ENCODE measurements at places on chromosomes 1 and 21.

DNA sequence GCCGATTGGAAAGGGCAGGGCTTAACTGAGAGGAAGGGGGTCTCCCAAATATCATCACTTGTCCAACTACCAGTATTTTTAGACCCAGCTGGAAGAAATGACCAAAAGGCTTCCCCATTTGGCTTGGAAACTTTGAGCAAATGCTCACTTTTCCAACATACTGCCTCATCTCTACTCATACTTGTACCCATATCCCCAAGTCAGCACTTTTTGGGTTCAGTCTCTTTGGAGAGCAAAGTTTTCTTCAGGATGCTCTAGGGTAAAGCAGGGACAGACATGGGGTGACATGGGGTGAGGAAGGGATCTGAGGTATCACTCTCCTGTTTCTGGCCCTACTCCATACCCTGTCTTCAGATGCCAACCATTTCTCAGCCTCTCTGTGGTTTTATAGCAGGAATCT is 27.2 kb downstream of the LRRN2 start:
- DNase-seq, result no peak

DNA sequence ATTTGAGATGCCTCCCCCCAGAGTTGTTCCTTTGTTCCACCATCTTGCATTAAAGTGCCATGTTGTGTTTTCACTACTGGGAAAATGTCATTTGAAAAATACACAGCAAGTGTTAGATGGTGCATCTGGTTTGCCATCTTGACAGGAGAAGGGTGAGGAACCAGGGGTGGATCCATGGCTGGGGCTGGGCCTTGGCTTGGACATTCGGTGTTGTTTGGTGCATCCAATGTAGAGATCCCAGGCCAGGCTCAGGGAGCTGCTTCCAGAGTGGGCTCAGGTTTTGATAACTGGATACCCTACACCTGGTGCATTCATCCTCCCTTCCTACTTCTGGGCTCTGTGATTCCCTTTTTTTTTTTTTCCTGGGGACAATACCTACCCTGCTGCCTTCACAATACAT is 103.5 kb downstream of the UCK2 start:
- DNase-seq, result no peak

- DNase-seq, result no peak
These were observed 218.5 kb downstream of the PTPRU start for GRCh38 chr1:29454616-29455380.

DNA sequence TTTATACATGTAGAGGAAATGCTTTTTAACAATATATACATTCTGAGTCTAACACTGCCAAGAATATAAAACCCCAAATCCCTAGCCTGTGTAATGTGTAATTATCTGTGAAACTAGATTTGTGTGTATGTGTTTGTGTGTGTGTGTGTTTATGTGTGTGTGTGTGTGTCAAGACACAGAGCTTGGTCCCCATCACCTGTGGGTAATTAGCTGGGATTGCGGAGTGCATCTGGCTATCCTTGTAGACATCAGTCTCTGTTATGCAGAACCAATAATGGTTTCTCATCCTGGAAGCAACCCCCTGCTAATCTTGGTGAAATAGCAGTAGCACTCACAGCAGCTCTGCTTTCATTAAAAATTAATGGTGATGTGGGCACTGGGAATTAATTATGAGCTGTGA is 26.3 kb upstream of the ST6GALNAC3 start:
- no peak for DNase-seq

DNA sequence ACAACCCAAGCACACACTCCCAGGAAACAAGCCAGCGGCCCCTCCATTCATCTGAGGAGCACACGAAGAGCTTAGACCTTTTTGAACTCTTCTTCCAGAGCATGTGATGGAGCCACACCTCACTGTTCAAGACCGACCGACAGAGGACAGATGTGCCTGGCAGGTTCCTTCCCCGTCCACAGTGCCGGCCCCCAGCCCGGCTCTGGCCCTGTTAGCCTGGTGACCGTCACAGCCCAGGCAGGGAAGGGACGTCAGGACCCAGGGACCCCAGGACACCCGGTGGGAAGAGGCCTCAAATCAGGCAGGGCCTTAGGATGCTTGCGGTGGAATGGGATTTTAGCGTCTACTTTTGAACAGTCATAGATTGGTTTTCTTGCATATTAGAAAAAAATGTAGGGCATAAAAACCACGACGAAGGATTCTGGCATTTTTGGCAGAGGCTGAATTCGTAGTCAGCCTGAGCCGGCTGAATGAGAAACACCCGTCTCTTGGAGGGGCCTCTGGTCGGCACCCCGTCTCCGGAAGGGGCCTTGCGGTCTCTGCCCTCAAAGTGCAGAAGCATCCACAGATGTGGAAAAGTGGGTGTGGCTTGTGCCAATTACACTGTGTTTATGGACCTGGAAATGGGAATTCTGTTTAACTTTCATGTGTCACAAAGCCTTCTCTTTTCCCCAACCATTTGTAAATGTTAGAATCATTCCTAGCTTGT is 79.3 kb downstream of the SIK1 start:
- DNase-seq, result no peak

- DNase-seq, result no peak
These were observed 241.2 kb downstream of the PTBP2 start for GRCh38 chr1:96962751-96963211.

- DNase-seq, result no peak
These were observed 698.6 kb downstream of the LTN1 start for GRCh38 chr21:28294051-28294450.

GRCh38 chr1:59219916-59220315 is 77.0 kb upstream of the FGGY start:
- no peak for DNase-seq

DNA sequence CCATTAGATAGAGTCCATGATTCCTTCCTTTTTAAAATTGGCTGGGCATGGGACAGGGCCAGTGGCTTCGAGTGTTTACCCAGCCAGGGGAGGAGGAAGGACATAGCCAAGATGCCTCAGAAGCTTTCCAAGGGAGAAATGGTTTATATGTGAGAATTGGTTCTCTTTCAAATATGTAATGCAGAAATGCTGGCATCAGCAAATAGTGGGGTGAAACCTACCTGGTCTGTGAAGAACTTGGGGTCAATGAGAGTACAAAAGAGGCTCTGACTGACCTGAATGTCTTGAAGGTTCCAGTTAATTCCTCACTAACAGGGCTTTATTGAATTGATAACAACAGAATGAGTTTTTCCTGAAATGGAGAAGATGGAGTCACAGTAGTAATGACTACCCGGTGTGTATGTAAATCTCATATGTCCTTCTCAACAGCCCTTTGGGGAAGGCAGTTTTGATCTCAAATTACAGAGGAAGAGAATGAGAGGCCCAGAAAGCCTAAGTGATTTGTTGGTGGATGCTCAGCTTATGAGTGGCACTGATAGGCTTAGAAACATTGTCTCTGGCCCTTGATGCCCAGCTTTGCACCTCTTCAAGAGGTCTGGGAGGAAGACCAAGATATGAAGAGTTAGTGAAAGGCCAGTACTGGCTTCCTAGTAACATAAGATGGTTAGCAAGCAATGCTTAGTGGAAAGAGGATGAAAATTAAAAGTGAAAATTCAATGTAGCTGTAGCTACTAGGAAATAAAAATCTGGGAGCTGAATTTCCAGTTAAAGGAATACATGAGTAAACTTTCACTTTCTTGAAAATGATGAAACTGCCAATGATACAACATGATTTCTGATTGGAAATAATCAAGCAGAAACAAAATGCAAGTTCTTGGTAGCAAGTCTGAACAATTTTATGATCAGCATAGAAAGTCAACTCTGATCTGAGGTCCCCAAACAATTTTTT is 2.7 kb downstream of the ATF3 start:
- no peak for DNase-seq

DNA sequence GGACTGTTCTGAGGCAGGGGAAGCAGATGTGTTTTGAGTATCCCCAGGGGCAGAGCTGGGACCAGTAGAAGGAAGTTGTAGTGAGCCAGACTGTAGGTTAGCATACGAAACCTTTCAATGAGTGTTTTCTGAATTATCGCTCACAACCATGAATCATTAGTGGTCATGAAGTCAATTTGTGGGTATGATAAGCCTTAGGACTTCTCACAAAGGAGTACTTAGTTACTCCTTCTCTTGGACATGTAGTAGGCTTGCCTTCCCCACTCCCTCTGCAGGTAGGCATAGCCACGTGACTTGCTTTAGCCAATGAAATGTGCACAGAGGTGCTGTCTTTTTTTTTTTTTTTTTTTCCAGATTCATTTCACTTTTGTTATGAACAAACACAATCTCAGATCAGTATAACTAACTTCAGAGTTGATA is 23.9 kb upstream of the FAAH start:
- DNase-seq, result no peak

DNA sequence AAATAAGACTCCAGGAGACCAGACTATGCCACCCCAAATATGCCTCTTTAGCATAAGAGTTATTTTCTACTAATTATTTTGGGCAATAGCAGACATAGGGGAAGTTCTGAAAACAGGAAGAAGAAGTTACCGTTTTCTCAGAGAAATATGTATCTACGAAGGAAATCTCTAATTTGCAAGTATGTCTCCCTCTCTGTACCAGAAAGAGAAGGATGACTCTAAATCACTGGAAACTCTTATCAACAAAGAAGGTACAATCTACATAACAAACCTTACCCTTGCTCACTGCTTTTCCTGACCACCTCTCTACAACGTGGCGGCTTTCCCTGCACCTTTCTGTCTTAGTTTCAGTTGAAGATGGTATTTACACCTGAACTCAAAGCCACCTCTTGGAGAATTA is 49.0 kb downstream of the OMA1 start:
- no peak for DNase-seq

DNA sequence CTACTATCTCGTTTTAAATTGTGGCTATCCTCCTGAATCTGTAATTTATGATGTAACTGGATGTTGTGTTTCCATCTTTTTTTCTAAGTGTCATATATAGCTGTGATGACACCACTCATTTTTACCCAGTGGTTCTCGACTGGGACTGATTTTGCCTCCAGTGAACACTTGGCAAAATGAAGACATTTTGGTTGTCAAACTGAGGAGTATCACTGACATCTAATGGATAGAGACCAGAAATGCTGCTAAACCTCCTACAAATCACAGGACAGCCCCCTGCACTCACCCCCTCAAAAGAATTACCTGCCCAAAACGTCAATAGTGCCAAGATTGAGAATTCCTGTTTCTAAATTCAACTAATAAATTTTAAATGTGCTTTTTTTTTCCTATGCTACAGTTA is 1.9 kb downstream of the TRMT13 start:
- DNase-seq, result no peak

GRCh38 chr1:15692121-15692682 is 8.1 kb downstream of the PLEKHM2 start:
- DNase-seq, result no peak
